CD8-positive, alpha-beta memory T cell (primary cell): ENCODE measurements at places on chromosomes 7 and 10.

DNA sequence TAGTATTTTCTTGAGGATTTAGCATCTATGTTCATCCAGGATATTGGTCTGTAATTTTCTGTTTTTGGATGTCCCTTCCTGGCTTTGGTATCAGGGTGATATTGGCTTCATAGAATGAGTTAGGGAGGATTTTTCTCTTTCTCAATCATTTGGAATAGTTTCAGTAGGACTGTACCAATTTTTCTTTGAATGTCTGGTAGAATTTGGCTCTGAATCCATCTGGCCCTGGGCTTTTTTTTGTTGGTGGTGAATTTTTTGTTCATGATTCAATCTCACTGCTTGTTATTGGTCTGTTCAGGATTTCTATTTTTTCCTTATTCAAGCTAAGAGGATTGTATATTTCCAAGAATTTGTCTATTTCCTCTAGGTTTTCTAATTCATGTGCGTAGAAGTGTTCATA, 192.7 kb downstream of the KIF20B start:
- H3K36me3 ChIP-seq: no peaks in the 10 kb centered on the region
- no peaks in the 10 kb centered on the region for H3K27me3 ChIP-seq
- no peak for DNase-seq
- no peak overlapping the region for H3K4me3 ChIP-seq
- H3K27ac ChIP-seq: no peak overlapping the region
- no peaks in the 10 kb centered on the region for H3K4me1 ChIP-seq

DNA sequence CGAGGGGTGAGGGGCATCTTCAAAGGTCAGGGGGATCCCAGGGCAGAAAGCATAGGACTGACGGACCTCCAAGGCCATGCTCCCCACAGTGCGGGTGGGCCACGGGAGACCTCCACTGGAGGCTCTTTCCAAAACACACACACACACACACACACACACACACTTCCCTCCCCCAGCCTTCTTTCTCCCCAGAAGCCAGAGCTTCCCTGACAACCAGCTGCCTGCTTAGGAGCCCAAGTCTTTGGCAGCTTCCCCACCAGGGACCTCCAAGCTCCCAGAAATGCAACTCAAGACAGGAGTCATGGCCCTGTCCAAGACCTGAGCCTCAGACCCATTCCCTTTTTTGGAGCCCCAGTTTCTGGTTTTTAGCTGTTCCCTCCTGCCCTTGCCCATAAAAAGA, 710 bp upstream of the C10orf105 start:
- H3K27me3 ChIP-seq: no peaks in the 10 kb centered on the region
- DNase-seq: no peak
- H3K4me1 ChIP-seq: peaks cover 55% of the 10 kb centered on the region
- no peak overlapping the region for H3K4me3 ChIP-seq

DNA sequence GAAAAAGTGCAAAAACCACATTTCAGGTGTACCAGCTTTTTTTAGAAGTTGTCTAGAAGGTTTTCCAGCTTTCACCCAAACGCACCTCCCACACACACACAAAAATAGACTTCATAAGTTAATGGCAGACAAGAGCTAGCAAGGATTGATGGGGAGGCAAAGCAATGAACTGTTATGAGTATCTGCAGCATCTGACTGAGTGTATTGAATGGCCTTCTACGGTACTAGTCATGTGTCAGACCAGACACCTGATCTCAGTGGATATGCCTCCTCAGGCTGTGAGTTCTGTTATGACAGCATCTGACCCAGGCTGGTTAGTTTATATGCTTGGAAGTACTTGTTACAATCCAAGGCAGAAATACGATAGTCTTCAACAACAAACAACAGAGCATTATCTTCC, 406.1 kb upstream of the AUTS2 start:
- H3K36me3 ChIP-seq: no peaks in the 10 kb centered on the region
- no peak overlapping the region for H3K27ac ChIP-seq
- no peak for DNase-seq
- no peak overlapping the region for H3K4me3 ChIP-seq
- no peaks in the 10 kb centered on the region for H3K4me1 ChIP-seq

DNA sequence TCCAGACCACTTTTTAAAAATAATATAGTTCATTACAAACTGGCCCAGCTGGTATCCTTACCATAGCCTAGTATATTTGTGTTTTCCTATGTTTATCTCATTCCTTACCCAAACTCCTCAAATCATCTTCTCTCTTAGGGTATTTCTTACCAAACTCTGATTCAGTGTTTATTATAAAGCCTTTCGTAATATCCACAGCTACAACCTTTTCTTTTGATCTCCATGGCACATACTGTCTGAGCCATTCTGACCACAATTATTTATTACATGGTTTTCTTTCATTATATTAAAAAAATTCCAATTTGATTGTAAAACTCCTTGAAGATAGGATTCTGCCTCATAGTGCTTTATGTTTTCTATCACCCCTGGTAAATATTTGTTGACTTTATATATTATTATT, 94.2 kb downstream of the LRMDA start:
- H3K27me3 ChIP-seq: no peaks in the 10 kb centered on the region
- H3K27ac ChIP-seq: no peak overlapping the region
- H3K4me1 ChIP-seq: no peaks in the 10 kb centered on the region

GRCh38 chr7:2497065-2497464, 20.9 kb upstream of the GRIFIN start:
- H3K4me3 ChIP-seq: no peak overlapping the region
- no peaks in the 10 kb centered on the region for H3K36me3 ChIP-seq
- H3K27me3 ChIP-seq: peaks cover 4% of the 10 kb centered on the region
- no peak overlapping the region for H3K27ac ChIP-seq
- H3K4me1 ChIP-seq: no peaks in the 10 kb centered on the region
- DNase-seq: no peak

DNA sequence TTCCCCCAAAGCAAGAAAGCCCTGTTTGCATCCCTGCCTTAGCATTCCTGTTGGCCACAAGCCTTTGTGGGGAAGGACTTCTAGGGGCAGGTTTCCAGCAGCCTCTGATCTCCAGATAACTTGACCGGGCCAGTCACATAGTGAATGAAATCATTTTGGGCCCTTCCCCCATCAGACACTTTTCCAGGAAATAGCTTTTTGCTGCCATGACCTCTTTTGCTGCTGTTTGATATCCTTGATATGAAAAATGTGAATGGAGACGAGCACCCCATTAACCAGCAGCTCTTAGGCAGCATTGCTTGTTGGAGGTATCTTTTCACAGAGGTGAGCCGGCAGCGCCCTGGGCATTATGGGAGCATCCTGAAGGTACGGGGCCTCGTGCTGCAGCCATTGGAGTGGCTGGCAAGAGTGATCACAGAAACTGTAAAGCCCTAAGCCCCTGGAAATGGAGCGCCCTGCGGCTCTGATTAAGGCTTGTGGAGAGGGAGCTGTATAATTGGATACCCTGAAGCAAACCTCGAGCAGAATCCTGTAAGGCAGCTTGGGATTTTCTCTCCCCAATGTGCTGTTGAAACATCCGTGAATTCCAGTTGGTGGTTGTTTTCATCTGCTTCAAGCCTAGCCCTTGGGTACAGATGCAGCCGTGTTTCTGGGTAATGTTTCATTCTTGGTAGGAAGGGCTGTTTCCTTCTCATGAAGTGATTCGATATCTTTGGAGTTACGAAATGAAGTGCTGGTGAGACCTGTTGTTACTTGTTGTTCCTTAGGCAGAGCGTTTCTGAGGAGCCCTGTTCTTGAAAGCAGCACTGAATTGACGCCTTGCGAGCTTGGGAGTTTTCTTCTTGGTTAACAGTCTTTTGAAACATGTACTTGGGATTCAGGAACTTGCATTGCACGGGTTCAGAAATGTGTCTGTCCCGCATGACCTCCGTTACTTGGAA, 179.0 kb downstream of the PTEN start:
- H3K27me3 ChIP-seq: no peaks in the 10 kb centered on the region
- H3K27ac ChIP-seq: no peak overlapping the region
- H3K4me3 ChIP-seq: no peak overlapping the region
